ENCODE measurements at places on chromosomes 13 and 19.

DNA sequence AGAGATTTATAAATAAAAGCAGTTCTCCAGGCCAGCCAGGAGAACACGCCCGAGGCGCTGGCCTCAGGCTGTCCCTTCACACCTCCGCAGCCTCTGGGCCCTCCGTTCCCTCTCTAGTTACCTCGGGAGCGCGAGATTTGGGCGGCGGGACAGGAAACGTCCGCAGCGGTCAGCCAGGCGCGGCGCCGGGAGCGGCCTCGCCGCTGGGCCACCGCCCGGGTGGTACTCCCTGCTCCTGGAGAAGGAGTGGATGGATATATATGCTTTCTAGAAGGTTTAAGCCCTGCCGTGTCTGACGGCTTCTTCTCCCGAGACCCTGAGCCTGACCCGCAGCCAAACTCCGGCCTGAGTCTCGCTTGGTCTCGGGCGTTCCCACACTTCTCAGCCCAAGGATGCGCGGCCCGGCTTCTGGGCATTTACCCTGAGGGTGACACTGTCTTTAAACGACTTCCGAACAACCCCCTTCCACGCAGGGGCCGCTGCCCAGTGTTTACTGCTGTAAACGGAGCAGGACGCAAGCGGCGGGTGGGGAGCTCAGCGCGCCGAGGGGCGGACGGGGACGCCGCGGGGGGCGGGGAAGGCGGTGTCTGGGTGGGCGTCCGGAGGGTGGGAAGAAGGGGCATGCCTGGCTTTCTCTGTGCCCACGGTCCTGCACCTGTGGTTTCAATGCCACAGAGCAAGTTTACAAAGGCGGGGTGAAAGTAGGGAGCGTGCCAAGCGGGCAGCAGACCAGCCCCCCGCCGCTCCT lies 2.0 kb upstream of the ZIC2 start:
- DNase-seq = no peak

GRCh38 chr13:31012655-31013024 lies 80.2 kb downstream of the TEX26 start:
- no peak for DNase-seq

GRCh38 chr19:38554676-38555141 lies 63.0 kb downstream of the MAP4K1 start:
- DNase-seq = no peak

DNA sequence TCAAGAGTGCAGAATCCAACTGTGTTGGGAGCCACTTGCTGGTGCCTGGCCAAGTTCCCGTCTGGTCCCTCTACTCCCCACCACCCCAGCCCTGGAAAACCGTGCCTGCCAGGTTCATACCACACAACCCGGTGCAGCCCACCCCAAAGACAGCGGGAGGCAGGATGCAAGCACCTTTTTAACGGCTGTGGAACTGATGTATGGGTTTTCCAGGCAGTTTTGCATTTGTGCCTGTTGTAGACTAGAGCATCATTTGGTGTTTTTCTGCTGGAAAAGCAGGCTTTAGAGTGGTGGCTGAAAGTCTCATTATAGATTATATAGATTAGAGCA lies 13.5 kb downstream of the TFDP1 start:
- no peak for DNase-seq

- peak; percentile 43 for DNase-seq
These were observed 34.8 kb upstream of the C1QTNF9 start for GRCh38 chr13:24274452-24275021.

DNA sequence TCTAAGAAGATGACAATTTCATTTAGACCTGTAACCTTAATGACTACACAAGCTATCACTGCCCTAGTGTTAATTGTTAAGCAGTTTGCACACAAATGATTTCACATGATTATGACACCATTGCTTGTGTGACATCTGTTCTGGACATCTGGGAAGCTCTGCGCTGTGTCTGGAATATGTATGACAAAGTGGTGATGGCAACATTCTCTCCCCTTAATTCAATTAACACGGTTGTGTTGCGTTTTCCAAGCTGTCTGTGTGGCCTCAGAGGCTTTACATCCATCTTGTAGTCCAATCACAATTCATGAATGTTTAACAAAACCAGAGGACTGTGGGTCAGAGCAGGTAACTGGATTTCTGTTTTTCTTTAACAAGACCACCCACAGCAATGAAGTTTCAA lies 204.4 kb downstream of the COG6 start:
- no peak for DNase-seq
